ENCODE measurements at places on chromosomes 3 and 15.

- DNase-seq = no peak
These were observed 462.0 kb upstream of the THRB start for GRCh38 chr3:24956613-24957012.

DNA sequence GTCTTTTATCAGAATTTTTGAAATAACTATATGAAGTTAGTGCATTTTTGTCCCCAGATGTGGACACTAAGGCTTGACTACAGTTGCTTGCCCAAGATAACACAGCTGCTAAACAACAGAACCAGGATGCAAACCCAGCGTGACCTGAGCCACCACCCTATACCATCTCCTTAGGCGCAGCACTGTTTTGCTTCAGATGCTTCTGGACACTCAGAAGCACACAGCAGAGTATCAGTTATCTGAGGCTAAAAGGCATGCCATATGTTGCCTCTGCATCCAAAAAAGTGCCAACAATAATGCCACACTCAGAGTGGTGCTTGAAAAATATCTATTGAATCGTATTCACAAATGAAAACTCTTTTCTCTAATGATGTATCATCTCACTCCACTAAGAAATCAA, 24.5 kb downstream of the KCNMB2 start:
- DNase-seq = no peak

- no peak for DNase-seq
These were observed 100.7 kb upstream of the SLC4A7 start for GRCh38 chr3:27584874-27585273.

DNA sequence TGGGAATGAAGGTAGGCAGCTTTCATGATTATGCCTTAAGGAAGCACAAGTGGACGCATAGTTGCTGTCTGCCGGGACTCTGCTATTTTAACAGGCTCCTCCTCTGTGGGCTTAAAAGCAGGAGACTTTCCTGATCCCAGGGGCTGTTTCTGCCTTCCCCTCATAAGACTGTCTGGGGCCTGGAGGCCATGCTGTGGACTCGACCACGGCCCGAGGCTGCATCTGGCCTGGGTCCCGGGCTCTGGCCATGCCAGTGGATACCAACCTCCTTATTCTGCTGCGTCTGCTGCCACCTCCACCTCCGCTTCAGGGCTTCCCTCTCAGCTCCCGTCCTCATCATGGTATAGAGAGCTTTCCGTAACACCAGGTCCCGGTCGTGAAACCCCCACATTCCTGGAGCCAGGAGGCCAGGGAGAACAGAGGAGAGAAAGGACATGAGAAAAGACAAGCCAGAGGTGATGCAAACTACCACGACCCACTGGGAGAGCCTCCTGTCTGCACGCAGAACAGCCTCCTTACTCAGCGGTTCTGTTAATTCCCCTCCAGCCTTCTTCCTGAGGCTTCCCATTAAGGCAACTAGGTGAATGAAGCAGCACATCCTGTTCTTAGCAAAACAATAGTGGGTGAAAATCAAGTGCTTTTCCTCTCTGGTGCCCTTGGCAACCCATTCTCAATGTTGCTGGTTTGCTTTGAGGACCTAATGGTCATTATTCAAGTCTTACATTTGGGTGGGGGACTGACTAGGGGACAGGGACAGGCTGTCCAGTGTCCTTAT, 200.5 kb downstream of the KLF13 start:
- DNase-seq = no peak

DNA sequence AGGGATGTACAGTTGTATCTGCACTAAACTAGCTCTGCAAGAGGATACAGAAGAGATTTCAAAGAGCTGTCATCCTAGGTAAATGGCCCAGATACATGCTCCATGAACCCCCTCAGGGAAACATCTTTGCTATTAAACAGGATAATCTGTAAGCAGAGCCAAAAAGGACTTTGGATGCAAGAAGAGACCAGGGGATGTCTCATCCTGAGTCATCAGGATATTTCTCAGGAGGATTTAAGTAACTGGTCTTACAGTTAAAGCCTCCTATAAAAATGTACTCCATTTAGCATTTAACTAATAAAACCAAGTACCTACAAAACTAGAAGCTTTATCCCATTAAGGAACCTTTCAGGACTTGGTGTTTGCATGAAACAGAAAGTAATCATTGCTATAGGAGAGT, 48.2 kb upstream of the PHLDB2 start:
- peak; percentile 85 for DNase-seq

- no peak for DNase-seq
These were observed 2.6 kb downstream of the GMPS start for GRCh38 chr3:155872904-155873646.

DNA sequence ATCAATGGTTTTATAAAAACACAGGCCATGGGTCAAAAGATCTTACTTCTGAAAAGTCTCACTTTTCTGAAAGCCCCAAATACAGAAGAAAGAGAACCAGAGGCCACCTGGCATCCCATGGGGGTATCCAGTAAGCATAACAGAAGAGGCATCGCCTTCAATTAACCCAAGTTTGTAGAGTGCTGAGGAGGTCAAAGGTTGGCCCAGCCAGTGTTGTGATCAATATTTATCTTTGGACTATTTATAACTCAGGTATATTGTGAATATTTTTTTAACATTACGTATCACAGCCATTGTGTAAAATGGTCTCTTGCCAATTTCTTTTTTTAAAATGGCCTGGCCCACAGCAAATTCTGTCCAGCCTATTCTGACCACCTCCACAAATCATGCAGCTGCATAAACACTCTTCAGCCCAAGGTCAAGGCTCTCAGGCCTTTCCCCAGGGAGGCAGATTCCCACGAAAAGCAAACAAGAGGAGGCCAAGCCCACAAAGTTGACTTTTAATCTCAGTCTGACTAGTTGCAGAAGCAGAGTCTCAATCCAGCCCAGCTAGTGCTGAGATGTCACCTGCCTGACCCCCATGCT, 26.2 kb upstream of the SPTBN5 start:
- DNase-seq = peak; percentile 34

GRCh38 chr3:35639254-35640186, at the start of gene ARPP21:
Gene ARPP21 (plus strand): TSS chr3:35639525. CDS start chr3:35681752, 42,227 bp downstream.
- DNase-seq = no peak

DNA sequence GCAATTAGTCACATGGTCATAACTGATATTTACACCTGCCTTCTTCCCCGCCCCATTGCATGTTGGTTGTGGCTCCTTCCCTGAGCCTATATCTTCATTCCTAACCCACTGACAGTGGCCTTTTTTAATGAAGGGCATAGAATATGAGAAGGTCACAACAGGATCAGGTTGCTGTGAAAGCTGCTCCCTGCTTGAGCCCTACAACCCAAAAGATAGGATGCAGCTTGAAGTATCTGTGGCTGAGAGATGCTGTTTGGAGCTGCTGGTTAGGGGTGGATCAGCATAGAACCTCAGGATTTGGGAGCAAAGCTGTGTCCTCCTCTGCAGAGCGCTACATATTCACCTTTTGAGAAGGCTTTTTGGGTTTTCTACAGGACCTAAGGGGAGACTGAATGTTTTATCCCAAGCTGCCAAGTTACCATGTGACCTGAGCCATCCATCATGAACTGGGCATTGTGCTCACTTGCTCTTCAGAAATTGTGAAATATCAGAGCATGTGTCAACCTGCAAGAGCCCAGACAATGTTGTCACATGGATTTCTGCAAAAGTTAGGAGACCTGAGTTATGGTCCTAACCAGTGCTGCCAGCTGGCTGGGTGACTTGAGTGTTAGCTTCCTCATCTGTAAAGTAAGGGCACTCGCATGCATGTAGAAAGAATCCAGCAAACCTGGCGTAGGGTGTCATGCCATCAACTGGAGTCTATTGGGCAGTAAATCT, 49.8 kb upstream of the ARL8B start:
- no peak for DNase-seq

DNA sequence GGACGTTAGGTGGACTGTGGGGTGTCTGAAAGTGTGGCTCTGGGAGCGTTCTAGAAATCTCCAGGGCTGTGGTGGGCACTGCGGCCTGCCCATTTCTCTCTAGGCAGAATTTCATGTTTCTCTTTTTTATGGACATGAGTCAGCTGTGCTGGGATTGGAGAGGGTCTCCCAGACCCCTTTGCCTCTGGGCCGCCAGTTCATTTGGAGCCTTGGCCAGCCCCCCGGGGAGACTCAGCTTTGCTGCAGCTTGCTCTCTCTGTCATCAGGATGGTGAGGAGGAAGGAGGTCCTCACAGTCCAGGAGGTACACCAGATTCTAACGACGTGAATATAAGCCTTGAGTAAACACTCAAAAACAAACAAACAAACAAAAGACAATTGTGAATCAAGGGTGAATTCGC, 149.6 kb upstream of the RGMA start:
- DNase-seq = no peak

DNA sequence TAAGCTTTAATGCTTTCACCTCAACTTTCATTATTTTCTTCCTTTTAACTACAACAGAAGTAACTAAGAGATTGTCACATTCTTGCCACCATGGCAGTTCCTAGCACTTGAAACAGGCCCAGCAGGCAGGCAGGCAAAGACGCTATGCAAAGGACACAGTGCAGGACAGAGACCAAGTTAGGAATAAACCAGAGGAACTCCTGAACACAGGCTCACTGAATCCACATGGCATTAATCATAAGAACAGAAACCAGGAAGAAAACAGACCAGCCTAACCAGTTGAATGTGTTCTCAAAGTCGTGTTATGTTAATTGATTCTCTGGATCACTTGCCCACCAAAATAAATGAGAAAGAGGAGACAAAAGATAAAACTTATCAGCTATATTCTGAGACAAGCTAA, 397.6 kb downstream of the TBL1XR1 start:
- DNase-seq = no peak

- DNase-seq = no peak
These were observed 622.9 kb upstream of the SGO1 start for GRCh38 chr3:20808864-20809263.

DNA sequence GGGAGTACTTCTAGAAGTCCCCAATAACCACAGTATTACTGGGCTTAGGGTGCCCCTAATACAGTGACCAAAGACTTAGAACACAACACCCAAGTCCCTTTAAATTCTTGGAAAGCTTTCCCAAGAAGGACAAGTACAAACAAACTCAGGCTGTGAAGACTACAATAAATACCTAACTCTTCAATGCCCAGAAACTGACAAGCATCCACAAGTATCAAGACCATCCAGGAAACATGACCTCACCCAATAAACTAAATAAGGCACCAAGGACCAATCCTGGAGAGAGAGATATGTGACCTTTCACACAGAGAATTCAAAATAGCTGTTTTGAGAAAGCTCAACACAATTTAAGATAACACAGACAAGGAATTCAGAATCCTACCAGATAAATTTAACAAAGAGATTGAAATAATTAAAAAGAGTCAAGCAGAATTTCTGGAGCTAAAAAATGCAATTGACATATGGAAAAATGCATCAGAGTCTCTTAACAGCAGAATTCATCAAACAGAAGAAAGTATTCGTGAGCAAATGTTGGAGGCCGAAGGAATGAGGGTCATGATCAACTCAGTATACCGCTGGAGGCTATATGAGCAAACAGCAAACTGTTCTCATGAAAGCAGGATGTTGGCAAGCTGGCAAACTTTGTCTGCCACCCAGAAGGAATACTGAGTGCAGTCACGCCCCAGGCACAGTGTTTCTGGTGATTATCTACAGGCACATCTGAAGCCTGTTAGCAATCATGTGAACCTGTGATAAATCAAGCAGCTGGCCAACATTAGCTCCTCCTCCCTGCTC, 87.0 kb upstream of the NECTIN3 start:
- no peak for DNase-seq

DNA sequence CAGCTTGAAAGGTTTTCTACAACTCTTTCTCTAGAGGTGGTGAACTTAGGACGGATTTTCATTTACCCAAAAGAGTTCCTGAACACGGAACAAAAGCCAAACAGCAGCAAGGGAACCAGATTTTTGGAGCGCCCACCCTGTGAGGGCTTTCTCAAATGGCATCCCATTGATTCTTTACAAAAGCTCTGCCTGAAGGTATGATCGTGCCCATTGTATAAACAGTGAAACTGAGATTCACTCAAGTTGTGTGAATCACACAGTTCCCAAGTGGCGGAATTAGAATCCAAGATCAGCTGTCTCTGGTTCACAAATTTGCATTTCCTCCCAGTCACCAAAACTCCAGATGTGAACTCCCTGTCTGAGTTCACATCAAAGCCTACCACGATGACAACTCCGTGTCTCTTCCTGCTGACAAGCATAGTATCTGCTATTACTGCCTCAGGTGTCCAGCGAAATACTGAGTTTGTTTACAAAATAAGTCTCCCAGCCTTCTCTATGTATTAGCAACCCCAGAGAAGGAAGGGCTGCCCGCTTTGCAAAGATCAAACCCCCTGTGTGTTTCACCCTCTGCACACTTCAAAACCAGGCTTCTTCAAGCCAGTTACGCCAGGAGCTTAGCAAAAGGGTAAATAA, 235.9 kb upstream of the ST8SIA2 start:
- DNase-seq = no peak

GRCh38 chr15:83014205-83014653, 2.8 kb upstream of the C15orf40 start:
- no peak for DNase-seq

GRCh38 chr3:129974833-129975704, 549 bp downstream of the TRH start:
- no peak for DNase-seq

- peak; percentile 88 for DNase-seq
These were observed at the start of gene SOX2 for GRCh38 chr3:181711325-181712135. Gene SOX2 (plus strand): TSS chr3:181711925. CDS start chr3:181712361, 436 bp downstream.

GRCh38 chr3:193229851-193230420, 11.1 kb upstream of the PLAAT1 start:
- no peak for DNase-seq

DNA sequence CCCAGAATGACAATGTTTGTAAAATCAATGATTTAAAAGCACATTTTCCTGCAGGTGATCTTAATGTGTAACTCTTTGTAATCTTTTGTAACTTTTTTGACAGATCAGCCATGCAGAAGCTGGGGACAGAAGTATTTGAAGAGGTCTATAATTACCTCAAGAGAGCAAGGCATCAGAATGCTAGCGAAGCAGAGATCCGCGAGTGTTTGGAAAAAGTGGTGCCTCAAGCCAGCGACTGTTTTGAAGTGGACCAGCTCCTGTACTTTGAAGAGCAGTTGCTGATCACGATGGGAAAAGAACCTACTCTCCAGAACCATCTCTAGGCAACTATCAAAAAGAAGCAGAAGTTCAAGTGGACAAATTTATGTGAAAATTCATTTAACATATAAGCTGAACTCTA, 32.1 kb upstream of the NUDT16 start:
- no peak for DNase-seq

DNA sequence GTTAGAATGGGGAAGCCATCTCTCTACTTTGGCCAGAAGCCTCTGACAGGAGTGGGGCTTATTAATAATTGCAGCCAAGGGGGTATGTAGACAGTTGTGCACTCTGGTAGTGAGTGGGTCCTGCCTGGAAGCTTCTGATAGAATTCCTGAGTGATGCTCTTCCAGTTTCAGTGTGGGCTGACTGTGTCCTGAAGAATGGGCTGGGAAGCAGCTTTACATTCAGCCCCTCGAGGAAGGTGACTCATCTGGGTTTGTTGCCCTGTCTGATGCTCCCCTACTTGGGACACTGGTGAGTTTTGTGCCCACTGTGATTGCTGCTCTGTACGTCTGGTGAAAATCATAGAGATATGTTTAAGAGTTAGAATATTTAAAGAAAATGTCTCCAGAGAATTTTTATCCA, 444.7 kb upstream of the RBMS3 start:
- DNase-seq = peak; percentile 21

- DNase-seq = no peak
These were observed 158.7 kb downstream of the CGGBP1 start for GRCh38 chr3:87900061-87900460.
